NCI-H2081 (cell line): ENCODE measurements at places on chromosomes 16 and 17.
A peak's percentile ranks its signal among the peaks of the same experiment; 100 is the strongest.

- no peak for DNase-seq
These were observed 697.2 kb downstream of the TOX3 start for GRCh38 chr16:51849715-51850114.

DNA sequence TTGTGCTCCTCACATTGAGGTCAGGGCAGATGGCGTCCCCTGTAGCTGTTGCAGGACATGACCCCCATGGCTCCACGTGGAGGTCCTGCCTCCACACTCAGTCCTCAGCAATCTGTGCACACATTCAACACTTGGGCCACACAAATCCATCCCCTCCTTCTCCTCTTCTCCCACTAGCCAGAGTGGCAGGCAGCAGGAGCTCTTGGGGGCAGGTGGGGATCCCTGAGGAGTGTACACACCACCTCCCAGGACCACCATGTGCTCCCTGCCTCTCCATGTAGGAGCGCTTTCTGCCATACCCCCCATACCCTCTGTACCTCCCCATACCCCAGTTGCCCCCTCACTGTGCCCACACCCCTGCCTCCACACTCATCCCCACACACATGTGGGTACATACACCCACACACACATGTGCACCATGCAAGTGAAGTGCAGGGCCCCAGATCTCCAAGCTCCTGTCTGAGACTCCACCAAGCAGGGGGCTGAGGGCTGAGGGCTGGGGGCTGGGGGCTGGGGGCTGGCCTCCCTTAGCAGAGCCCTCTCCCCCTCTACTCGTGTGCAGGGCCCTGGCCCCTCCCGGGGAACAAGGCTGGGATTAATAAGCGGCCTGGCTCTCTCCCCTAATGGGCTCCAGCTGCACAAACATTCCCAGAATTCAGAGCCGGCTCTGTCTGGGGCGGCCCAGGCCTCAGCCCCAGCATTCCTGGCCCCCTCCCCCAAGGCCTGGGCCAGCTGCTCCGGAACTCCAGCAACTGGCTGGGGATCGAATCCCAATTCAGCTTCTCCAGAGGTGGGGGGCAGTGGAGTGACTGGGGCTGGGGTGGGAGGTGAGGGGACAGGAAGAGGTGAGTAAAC lies 48.2 kb upstream of the MEIOC start:
- peak; percentile 99 for DNase-seq

- no peak for DNase-seq
These were observed 18.1 kb upstream of the ARL2BP start for GRCh38 chr16:57226701-57227621.

GRCh38 chr17:48106802-48107136 lies 797 bp upstream of the SNX11 start:
- no peak for DNase-seq

DNA sequence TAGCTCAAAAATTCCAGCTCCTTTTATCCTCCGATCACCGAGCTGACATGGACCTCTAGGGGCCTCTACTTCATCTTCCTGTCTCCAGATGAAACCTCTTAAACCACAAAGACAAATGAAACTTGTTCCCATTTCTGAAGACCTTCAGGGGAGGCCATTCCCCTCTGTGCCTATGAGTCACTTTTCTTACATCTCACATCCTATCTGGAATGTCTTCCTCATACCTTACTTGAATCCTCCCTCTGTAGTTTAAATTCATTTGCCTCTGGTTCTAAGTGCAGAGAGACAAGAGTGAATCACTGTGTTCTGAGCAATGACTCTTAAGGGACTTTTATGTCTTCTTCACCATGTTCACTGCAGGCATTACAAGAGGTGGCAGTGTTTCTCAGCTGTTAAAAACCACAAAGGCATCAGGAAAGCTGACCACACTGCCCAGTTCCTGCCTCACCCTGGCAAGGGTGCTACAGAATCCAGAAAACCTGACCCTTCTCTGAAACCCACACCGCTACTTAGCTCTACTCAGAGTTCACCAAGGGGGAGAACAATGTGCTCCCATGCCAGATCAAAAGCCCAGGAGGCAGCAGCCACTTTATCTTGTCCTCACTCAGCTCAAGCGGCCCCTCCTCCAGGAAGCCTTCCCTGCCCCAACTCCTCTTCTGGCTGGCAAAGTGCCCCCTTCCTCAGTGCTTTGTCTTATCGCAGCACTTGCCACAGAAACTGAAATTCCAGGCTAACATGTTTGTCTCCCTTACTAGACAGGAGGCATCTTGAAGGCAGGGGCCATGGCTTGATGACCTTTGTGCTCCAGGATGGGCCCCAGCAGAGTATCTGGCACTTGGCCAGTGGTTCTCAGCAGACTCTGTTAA lies 6.4 kb downstream of the CUEDC1 start:
- no peak for DNase-seq

DNA sequence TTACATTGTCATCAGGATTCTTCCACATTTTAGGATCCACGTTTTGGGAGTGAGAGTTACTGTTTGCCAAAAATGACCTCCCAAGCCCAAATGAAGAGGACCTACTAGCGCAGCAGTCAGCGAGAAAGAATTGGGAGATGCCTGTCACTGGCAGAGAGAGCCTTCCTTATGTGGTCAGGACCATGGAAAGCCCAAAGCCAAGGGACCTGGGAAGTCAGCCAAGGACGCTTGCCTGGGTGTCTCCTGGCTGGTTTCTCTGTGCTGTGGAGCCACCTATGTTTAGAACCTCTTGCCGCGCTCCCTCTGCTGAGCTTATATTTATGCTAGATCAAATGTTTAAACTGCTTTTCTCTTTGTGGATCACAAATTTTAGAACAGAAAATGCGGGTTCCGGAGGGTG lies 24.9 kb upstream of the RHBDL3 start:
- DNase-seq: no peak
